ENCODE measurements at places on chromosomes 11 and 22. TPM values are rescaled to one million over a fixed set of nuclear protein-coding genes. Genes with fewer than 3 reads are reported as not detected.

Gene MS4A12
- total RNA-seq = not detected

Gene APOBEC3A
- total RNA-seq = 1.7 TPM

Gene KLHDC7B
- total RNA-seq = 0.08 TPM

Gene OR5A1
- total RNA-seq = not detected

Gene MN1
- 6.4 TPM for total RNA-seq

Gene OR8D4
- not detected for total RNA-seq

Gene PATE3
- total RNA-seq = not detected

Gene SELENOM
- total RNA-seq = 77.7 TPM

Gene FGF3
- total RNA-seq = not detected

Gene TLCD5
- 16.6 TPM for total RNA-seq

Gene BTBD18
- not detected for total RNA-seq

Gene PHETA2
- 4.5 TPM for total RNA-seq

Gene MPZL2
- 24.2 TPM for total RNA-seq

Gene F2
- not detected for total RNA-seq

Gene TTC12
- total RNA-seq = 12.0 TPM

Gene TMA7B
- total RNA-seq = not detected

Gene PDXP
- total RNA-seq = 24.1 TPM

Gene BMAL1
- total RNA-seq = 11.6 TPM

Gene PRODH
- total RNA-seq = 3.0 TPM

Gene C1QTNF5
- 33.8 TPM for total RNA-seq

Gene ESAM
- total RNA-seq = 50.2 TPM

Gene OR2AG2
- total RNA-seq = not detected

Gene WBP2NL
- total RNA-seq = 0.73 TPM

Gene C11orf87
- total RNA-seq = 0.03 TPM

Gene TIGD3
- total RNA-seq = not detected

Gene FOLH1
- 0.59 TPM for total RNA-seq

Gene NOX4
- total RNA-seq = 9.4 TPM
